Natural killer cell (primary cell): ENCODE measurements at places on chromosomes 13 and 19.
A peak's percentile ranks its signal among the peaks of the same experiment; 100 is the strongest.

- DNase-seq: no peak
Measured at GRCh38 chr19:36408101-36408500, 10.3 kb downstream of the ZFP82 start.

DNA sequence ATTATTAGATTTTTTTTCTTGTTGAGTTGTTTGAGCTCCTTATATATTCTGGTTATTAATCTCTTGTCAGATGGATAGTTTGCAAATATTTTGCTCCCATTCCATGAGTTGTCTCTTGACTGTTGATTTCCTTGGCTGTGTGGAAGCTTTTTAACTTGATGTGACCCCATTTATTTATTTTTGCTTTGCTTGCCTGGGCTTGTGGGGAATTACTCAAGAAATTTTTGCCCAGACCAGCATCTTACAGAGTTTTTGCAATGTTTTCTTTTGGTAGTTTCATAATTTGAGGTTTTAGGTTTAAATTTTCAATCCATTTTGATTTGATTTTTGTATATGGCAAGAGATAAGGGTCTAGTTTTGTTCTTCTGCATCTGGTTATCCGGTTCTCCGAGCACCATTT is 124.7 kb downstream of the PCCA start:
- no peak for DNase-seq

- peak; percentile 85 for DNase-seq
Measured at GRCh38 chr19:33080761-33081681, at the start of gene GPATCH1. GPATCH1 (plus strand) TSS chr19:33081181; CDS start chr19:33081194, 13 bp downstream.

DNA sequence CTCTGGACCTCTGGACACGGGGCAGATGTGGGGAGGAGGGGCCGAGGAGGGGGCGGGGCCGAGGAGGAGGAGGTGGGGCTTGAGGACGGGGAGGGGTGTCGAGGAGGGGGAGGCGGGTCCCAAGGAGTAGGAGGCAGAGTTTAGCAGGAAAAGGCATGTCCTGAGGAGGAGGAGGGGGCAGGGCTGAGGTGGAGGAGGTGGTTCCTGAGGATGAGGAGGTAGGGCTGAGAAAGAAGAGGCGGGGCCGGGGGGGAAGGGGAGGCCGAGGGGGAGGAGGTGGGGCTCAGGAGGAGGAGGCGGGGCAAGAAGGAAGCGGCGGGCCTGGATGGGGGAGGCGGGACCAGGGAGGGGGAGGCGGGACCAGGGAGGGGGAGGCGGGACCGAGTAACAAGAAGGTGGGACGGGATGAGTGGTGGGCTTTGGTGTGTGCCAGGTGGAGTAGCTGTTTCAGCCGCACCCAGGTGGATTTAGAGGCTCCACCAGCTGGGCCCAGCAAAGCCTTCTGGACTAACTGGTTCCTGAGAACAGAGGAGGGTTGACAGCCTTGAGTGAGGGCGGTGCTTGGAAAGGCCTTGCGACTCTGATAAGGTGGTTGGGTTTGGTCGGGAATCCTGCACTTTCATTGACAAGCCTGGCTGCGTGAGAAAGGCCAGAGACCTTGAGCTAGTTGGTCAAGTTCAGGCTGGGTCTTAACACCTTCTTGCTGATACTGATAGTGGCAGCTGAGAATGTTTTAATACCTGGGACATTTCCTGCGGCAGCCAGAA is 7.7 kb downstream of the TECR start:
- DNase-seq: peak; percentile 62

GRCh38 chr13:97401421-97401820 is 32.5 kb upstream of the RAP2A start:
- DNase-seq: no peak

- DNase-seq: no peak
Measured at GRCh38 chr13:51834581-51835171, 10.3 kb downstream of the TMEM272 start.

DNA sequence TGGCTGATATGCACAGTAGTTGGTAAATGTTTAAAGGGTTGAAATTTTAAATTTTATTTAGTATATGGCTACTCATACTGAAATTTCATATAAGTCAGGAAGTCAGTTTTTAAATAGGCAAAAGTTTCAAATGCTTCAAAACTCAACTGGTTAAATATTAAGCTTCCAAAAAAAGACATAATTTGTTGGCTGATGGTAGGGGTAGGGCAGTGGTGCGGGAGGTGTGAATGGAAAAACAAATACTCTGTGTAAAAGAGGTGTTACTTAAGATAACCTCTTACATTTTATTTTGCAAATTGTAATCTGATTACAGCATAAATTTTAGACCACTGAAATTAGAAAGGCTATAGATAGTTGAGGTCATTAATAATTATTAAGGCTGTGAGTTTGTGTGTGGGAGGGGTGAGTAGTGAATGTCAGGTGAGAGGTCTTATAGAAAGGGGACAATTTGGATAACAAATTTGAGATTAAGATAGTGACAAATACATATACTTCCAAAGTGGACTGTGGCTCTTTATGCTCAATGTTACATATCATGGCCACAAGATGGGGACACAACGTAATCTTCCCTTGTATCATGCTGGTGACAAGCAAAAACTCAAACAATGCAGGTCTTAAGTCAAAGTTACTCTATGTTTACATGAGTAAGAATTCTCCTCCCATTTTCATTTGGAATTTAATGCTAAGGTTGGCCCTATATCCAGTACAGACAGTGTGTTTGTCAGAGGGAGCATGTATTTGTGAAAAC is 36.6 kb upstream of the OXGR1 start:
- DNase-seq: no peak

DNA sequence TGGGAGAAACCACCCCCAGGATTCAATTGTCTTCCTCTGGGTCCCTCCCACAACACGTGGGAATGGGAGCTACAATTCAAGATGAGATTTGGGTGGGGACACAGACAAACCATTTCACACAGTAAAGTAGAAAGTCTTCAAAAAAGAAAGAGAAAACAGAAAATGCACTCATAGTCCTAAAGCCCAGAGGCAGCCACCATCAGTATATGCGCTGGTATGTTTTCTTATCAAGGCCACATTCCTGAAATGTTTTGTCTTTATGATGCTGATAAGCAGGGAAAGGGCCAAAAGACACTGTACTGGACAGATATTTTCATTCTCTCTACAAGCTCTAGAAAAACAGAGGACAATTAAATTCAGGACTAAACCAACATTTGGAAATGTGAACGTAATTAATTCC is 375.8 kb upstream of the TSHZ3 start:
- no peak for DNase-seq

DNA sequence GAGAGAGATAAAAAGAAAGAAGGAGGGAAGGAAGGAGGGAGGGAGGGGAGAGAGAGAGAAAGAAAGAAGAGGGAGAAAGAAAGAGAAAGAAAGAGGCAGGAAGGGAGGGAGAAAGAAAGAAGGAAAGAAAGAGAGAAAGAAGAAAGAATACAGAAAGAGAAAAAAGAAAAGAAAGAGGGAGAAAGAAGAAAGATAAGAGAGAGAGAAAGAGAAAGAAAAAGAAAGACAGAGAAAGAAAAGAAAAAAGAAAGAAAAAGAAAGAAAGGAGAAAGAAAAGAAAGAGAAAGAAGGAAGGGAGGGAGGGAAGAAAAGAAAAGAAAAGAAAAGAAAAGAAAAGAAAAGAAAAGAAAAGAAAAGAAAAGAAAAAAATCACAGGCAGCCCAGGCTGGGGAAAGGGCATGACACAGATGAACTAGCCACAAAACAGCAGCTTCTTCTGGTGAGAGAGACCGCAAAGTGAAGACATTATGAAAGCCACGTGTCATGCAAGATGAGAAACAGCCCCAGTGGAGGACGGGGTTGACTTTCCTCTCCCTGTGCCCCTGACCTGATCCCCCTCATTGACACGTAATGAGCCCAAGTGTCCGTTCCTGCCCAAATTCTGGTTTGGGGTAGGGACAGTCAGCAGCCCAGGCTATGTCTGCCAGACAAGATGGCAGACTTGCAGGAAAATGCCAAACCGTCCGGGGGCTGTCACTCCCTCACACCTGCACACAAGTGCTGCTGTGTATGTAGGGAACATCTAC is 102.1 kb downstream of the INSR start:
- DNase-seq: peak; percentile 50

DNA sequence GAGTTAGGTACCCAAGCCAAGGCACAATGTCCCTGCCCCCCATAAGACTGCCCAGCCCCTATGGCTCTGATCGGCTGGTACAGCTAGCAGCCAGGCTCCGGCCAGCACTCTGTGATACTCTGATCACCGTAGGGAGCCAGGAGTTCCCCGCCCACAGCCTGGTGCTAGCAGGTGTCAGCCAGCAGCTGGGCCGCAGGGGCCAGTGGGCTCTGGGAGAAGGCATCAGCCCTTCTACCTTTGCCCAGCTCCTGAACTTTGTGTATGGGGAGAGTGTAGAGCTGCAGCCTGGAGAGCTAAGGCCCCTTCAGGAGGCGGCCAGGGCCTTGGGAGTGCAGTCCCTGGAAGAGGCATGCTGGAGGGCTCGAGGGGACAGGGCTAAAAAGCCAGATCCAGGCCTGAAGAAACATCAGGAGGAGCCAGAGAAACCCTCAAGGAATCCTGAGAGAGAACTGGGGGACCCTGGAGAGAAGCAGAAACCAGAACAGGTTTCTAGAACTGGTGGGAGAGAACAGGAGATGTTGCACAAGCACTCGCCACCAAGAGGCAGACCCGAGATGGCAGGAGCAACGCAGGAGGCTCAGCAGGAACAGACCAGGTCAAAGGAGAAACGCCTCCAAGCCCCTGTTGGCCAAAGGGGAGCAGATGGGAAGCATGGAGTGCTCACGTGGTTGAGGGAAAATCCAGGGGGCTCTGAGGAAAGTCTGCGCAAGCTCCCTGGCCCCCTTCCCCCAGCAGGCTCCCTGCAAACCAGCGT is 3.0 kb upstream of the KMT2B start:
- DNase-seq: peak; percentile 41

- no peak for DNase-seq
Measured at GRCh38 chr13:27572234-27572901, 48.0 kb downstream of the LNX2 start.

- no peak for DNase-seq
Measured at GRCh38 chr13:113049981-113050380, 55.6 kb upstream of the F7 start.

- DNase-seq: no peak
Measured at GRCh38 chr13:48188601-48189000, 44.4 kb upstream of the ITM2B start.

DNA sequence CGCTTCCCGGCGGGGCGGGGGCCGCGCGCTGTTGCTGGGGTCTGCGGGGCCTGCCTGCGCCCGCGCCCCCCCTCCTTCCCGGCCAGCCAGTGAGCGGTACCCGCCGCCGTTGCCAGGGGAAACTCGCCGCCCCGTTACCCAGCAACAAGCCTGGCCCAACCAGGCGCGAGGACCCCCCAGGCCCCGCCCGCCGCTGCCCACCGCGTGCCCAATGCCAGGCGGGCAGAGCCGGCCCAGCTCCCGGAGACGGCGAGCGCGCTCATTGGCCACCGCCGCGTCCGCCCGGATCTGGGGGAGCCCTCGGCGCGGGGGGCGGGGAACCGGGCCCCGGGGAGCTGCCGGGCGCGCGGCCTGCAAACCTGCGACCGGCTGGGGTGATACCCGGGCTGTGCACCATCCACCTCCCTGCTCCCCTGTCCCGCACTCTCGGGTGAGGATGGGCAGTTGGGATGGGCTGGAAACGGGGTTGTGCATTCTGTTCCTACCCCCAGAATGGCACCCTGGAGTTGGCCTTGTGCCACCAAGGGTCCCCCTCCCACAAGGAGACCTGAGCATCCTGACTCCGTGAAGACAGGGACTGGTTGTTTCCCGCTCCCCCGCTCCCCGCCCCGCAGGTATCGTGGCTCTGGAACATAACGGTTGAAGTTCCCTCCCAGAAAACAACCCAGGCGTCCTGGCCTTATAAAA is 8.8 kb upstream of the BBC3 start:
- peak; percentile 65 for DNase-seq

DNA sequence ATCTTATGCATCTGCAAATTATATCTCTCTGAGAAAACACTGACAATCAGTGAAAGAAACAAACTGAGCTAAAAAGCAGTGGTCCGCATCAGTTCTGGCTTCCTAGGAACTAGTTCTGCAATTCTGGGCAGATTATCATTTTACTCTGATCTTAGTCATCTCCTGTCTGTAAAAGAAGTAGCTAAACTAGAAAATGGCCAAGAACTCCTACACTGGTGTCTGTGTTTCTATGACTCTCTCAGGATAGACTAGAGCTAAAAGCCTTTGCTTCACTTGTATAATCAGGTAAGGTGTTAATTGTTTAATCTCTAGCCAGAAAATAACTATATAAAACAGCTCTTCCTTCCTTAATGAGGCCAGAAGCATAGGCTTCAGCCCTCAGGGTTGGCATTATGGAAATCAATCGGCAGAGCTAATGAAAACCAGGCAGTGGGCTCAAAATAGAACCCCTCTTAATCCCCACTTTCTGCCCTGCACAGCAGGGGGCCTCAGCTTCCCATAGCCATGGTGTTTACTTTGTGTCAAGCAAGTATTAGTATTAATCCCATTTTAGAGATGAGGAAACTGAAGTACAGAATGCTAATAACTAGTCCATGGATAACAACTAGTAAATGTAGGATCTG is 459.2 kb downstream of the FGF14 start:
- no peak for DNase-seq

DNA sequence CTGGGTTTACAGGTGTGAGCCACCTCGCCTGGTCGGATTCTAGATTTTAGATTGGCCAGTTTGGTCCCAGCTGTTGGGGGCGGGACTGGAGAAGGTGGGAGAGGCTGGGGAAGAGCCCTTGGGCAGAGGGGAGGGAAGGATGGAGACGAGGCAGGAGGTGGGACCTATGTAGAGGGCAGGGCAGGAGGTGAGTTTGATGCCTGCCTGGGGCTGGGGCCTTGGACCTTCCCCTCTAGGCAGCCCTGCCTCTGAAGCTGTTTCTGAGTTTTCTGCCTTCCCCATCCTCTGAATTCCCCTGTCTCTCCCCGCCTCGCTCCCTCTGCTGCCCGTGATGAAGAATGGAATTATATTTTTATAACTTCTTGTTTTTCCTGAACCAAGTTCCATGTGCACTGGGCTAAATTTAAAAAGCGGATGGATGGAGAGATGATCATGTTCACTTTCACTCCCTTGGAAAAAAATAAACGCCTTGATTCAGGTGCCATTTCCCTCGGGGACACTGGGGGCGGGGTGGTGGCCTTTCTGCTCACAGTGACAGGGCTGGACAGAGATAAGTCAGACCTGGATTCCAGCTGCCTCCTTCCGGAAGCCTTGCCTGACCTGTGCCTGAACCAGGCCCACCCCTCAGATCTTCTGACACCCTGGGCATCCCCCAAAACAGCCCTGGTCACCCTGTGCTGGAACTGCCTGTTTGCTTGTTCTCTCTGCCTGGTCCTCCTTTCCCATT is 16.5 kb upstream of the TNFAIP8L1 start:
- DNase-seq: no peak

DNA sequence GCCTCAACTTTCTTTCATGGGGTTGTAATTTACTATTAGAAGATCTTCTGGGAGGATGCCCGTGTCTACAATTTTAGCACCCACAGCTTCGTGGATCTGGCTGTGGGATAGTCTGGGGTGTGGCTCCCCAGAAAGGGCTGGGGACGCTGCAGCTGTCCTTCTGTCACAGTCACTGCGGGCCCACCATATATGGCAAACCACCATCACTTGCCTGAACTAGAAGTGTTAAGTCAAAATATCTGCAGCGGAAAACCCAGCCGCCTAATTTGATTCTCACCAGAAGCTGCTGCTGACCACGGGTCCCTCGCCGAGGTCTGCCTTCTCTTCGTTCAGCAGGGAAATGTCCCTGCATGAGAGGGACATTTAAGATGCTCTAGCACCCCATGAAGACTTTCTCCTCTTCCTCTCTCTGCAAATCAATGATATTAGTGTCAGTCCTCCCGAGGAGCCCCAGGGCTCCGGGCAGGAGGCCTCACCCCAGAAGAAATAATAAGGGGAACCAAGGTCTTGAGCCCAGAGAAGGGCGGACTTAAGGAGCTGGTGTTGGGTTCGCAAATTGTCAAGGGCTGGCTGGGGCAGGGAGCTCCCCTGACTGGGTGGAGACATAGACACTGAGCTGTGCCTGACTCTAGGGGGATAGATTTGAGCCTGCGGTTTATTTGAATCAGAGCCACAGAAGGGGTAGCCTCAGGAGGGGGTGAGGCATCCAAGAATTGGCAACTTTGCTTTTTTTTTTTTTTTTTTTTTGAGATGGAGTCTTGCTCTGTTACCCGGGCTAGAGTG is 3.0 kb upstream of the MATK start:
- peak; percentile 70 for DNase-seq
